ENCODE measurements at places on chromosomes 2 and 18.
A peak's percentile ranks its signal among the peaks of the same experiment; 100 is the strongest.

GRCh38 chr18:8871489-8871888 is 166.1 kb downstream of the MTCL1 start:
- no peak for DNase-seq

DNA sequence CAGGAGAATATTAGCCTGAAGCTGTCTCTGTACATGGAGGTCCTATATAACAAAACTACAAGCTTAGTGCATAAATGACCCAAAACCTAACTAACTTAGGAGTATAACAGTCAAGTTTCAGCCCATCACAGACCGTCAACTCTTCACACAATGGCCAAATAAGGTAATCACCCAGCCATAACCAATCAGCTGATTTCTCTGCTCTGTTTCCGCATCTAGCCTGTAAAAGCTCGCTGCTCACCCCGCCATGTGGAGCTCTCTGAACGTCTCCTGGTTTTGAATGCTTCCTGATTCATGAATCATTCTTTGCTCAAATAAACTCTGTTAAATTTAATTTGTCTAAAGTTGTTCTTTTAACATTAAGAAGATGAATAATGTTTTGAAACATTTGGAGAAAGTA is 593.6 kb downstream of the TMX3 start:
- DNase-seq = no peak

DNA sequence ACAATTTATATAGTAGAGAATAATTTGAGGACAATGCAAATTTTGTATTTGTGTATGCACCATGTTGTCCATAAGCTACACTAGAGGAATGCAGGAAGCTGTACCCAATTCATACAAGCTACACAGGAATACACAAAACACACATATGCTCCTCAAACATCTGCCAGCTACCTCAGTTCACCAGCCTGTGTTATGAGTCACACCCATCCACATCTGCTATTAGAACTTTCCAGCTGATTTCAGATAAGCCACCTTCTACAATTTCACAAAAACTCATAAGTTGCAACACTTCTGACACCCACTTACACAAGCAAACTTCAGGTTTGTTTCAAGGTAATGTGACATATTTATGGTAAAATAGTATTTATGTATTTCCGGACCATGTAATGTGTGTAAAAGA is 438.9 kb downstream of the SATB2 start:
- DNase-seq = no peak

GRCh38 chr2:47720036-47720435 is 62.9 kb upstream of the MSH6 start:
- DNase-seq = no peak

DNA sequence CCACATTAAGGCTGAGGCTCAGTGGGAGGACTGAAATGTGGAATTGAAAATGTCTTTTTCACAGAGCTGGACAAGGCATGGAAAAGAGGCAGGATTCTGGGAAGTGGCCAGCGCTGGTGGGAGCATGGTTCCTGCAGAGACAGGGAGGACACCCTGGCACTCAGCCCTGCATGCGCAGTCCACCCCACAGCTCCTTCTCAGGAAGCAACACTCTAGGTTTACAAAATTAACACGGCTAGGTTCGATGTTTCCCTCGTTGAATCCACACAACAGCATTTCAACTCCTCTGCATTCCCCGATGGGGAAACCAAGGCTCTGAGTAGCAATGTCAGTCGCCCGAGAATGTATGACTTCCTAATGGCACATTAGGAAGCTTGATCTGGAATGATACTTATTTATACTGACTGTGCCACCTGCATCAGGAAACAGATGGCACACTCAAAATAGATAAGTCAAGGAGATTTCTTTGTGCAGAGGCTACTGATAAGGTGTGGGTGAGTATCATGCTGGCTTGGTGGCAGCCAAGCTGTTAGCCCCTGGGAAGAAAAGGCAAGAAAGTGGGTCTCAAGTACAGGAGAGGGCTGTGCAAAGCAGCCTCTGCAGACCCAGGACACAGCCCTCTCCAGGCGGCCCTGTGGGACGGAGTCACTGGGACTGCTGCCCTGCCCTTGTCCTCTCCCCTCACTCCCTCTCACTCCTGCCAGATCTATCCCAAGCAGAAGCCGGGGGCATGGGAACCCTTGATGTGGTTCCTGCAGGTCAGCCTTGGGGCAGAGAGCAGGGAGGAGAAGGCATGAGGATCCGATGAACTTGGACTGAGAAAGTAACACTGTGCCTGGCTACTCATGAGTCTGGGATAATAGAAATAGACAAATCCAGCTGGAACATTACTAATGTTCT is 158.4 kb upstream of the FHL2 start:
- DNase-seq = no peak

DNA sequence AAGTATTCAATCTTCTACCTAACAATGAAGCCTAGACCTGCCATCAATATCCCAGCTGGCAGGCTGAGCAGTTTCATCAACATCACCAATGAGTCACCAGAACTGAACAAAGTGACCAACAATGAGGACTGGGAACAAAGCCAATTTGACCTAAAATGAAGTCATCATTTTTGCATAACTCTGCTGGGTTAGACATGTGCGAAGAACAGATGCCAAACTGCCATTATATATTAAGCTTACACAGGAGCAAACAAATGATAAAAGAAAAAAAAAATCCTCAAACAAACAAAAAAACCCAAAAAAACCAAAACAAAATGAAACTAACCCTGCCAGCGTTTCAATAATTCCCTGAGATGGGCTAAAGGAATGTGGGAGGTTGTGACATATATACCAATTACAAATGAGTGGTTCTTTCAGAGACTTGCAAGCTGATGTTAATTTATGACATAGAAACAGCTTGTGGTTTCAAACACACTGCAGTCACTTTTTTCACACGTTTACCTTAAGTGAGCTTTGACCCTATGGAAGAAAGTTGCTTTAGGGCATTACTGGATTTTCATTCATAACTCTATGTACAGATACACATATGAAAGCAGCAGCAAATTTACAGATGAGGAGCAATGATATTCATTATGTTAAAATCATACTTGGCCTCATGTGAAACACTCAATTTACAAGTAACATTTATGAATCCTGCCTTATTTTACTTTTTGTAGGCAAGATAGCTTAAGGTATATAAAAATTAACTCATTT is 56.9 kb upstream of the CCDC141 start:
- DNase-seq = peak; percentile 26

GRCh38 chr2:28623582-28624405 is 127.8 kb upstream of the PPP1CB start:
- no peak for DNase-seq
